Hematopoietic multipotent progenitor cell treated with erythropoietin and hydrocortisone succinate and interleukin-3 and kit ligand, for 15 days (in vitro differentiated cells): ENCODE measurements at places on chromosomes 3 and 15.

- no peak for DNase-seq
Observed at GRCh38 chr3:8964436-8965370, 1.4 kb upstream of the RAD18 start.

GRCh38 chr3:183378008-183378407 lies 50.4 kb downstream of the MCF2L2 start:
- no peak for DNase-seq

DNA sequence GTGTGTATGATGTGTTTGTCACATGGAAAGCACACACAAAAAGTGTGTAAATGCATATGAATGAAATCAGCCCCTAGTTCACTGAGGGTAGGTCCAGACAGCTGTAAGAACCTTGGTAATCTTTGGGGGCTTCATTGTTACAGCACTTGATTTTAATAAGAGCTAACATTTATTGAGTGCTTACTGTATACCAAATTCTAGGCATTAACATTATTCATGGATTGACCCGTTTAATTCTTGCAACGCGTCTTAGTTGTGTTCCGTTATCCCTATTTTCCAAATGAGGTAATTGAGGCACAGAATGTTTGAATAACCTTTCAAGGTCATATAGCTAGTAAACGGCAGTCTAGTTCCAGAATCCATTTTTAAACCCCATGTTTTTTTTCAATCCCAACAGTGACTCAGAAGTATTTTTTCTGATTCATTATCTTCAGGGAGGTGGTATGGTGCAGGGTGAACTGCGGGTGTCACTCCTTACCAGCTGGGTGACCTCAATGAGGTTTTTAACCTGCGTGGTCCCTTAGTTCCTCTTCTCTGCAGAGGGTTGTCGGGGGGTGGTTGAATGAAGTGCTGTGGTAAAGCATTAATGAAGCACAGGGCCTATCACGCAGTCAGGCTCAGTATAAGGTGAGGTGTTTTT lies 14.2 kb downstream of the RAB8B start:
- peak; percentile 48 for DNase-seq

- no peak for DNase-seq
Observed at GRCh38 chr3:182469086-182469485, 324.2 kb upstream of the ATP11B start.

GRCh38 chr3:169149349-169149890 lies 514.1 kb downstream of the MECOM start:
- peak; percentile 60 for DNase-seq

- DNase-seq: no peak
Observed at GRCh38 chr3:125350597-125350996, 24.5 kb downstream of the ZNF148 start.

DNA sequence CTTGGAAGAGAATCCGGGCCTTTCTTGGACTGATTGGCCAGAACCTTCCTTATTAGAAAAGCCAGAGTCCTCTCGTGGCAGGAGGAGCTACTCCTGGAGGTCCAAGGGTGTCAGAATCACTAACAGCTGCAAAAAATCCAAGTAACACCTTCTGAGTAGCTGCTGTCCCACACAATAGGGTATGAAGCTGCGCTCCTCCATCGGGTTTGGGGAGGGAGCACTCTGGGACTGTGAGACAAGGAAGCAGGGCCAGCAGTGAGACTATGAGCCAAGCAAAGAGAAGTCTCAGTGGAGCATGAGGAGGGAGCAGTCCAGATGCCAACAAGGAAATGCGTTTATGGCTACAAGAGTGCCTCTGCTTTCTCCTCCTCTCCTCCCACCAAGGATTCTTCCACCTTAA lies 21.7 kb downstream of the SEMA3G start:
- no peak for DNase-seq

GRCh38 chr3:195929452-195929851 lies 21.1 kb upstream of the TNK2 start:
- no peak for DNase-seq

DNA sequence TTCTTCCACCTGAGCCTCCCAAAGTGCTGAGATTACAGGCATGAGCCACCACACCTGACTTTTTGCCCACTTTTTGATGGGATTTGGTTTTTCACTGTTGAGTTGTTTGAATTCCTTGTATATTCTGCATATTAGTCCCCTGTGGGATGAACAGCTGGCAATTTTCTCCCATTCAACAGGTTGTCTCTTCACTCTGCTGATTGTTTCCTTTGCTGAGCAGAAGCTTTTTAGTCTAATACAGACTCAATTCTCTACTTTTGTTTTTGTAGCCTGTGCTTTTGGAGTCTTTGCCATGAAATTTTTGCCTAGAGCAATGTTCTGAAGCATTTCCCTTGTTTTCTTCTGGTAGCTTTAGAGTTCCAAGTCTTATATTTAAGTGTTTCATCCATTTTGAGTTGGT lies 62.7 kb upstream of the MFGE8 start:
- DNase-seq: no peak

DNA sequence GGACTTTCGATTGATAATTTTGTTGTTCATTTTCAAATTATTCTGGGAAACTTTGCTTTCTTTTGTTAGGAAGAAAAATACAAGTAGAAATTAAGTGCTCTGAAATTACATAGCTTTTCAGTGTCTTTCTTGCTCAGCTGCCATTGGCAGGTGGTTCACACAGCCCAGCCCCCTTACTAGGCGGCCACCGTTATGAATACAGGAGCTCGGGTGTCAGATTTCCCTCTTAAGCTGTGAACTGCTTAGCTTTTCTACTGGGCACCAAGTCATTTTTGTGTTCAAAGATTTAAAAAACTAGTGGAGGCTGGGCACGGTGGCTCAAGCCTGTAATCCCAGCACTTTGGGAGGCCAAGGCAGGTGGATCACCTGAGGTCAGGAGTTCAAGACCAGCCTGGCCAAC lies 55.2 kb downstream of the HMG20A start:
- no peak for DNase-seq

DNA sequence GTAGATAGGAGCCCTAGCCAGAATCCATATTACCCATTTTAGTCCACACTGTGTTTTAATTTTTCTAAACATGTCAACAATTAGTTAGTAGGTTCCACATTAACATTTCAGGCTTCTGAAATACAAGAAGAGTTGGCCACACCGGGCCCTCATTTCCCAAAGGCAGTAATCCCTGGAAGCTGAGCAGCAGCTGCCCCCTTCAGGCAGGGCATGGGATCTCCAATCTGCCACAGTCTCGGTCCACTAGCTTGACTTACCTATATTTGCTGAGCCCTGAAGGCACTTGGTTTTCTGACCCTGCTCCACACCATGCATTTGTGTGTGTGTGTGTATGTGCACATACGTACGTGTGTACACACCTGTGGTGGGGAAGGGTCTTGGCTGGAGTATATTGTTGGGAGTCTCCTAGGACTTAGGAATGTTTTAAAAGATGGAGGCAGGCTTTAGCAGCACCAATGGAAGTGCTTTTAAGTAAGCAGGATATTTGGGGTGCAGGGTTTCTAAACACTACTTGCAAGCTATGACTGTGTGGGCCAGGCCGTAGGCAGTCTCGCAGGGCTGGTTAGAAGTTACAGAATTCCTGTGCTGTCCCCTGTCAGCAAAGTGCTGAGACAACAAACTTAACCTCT lies 71.2 kb upstream of the SOX14 start:
- no peak for DNase-seq

DNA sequence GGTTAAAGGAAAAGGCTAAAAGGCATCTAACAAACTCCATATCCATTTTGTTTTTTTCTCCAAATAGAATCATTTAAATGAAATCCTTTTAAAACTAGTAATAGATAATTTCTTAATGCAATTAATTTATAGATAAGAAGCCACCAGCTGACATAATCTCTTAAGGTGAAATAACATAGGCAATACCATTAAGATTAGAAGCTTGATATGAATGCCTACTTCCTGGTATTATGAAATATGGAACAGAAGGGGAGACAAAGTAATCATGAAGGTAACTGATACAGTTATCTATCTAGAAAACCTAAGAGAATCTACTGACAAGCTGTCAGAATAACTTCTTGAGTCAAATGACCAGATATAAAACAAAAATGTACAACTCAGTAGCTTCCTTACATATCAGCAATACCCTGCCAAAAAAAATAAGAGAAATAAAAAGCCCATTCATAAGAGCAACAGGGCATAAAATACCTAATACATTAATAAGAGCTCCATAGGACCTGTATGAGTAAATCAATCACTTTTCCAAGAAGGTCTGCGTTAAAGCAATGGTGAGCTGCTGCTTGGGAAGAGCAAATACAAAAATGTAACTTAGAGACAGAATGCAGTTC lies 10.7 kb downstream of the EHD4 start:
- DNase-seq: no peak

DNA sequence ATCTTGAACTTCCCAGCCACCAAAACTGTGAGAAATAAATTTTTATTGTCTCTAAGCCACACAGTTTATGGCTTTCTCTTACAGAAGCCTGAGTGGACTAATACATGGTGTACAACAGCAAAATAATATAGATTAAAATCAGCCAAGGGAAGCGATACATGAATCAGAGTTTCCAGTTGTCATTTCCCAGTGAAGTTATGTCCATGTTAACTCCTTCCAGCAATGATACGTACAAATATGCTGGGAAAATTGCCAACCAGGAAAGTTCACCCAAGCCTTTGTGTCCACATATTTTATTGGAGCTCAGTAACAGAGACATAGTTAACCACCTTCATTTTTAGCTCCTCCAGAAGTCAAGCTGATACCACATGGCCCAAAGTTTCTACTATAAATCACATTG lies 280.9 kb upstream of the KCNMB2 start:
- no peak for DNase-seq

DNA sequence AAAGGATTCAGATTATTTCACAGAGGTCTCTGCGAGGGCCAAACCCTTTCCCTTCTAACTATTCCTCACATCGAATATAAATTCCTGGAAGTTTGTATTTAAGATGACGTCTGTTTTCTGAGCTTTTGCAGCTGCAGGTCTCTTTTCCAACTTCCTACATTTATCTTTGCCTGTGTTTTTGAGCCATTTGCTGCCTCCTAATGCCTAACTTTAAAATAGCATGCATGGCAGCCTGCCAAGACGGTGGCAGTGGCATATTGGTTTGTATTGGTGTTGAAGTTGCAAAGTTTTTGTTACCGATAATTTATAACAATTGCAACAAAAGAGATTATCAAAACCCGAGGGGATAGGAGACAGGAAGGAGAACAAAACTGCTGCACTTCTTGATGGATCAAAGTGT lies 187.1 kb upstream of the DNAJC19 start:
- DNase-seq: peak; percentile 36

DNA sequence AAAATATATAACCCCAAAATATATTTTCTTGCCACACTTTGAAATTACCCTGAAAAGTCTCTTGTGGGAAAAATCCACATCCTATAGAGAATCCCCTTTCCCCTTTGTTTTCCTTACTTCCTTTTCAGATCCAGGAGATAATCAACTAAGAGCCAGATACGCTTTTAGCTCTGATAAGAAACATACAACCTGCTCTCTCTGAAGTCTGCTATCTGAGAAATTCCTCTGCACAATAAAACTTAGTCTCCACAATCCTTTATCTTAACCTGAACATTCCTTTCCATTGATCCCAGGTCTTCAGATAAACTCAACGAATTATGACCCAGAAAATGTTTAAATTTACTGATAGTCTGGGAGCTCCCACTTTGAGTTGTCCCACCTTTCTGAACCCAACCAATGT lies 233.4 kb upstream of the SETMAR start:
- DNase-seq: no peak

DNA sequence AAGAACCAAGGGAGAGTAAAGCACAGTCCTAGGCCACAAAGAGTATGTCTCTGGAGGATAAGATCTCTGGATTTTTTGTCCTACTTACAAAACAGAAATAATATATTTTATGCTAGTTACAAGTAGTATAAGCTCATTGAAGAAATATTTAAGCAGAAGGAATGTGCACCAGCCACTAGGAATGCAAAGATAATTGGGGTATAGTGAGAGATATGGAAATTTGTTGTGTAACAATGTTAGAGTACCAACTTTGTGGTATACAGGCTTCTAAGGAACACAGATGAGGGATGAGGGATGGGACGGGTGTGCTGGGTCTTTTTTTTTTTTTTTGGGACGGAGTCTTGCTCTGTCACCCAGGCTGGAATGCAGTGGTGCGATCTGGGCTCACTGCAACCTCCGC lies 26.5 kb downstream of the AKAP13 start:
- DNase-seq: no peak

- DNase-seq: no peak
Observed at GRCh38 chr15:39451121-39451688, 129.7 kb upstream of the THBS1 start.

- no peak for DNase-seq
Observed at GRCh38 chr3:87179642-87180041, 47.5 kb upstream of the CHMP2B start.

DNA sequence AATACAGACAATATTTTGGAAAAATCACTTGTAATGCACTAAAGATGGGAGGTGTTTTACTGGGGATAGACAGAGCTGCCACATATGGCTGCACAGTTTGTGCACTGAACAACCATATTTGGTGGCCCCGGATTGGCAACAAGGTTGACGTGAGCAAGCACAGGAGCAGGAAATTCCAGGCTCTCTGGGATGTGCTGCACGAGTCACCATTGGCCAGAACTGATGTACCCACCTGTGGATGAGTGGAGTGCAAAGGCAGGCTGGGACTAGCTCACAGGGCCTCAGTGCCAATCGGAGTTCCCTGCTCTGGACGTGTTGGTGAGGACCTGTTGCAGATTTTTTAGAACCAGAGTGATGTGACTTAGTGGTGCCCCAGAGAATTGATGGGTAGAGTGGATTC lies 42.0 kb upstream of the SCAANT1 start:
- no peak for DNase-seq

- DNase-seq: no peak
Observed at GRCh38 chr3:127123533-127123932, 69.4 kb upstream of the PRR23E start.

DNA sequence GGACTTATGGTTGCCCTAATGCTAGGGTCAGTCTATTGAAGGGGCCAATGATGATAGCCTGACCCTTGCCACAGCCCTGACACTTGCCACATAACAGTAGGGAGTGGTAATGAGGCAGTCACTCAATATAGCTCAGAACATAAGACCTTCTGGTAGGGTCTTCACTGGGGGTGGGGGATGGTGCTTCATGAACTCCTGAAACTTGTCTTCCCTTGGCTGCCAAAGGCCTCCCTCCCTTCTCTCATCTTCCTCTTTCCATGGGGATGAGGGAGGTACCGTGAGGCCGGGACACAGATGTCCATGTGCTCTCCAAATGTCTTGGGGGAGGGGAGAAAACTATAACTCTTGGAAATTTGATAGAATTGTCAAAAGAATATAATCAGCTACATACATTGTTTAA lies 21.1 kb upstream of the THSD4 start:
- no peak for DNase-seq

GRCh38 chr3:10552631-10552943 lies 47.2 kb upstream of the ATP2B2 start:
- DNase-seq: no peak

GRCh38 chr3:84547971-84548970 lies 410.5 kb upstream of the CADM2 start:
- no peak for DNase-seq

GRCh38 chr3:195044411-195044810 lies 226.5 kb downstream of the XXYLT1 start:
- no peak for DNase-seq

DNA sequence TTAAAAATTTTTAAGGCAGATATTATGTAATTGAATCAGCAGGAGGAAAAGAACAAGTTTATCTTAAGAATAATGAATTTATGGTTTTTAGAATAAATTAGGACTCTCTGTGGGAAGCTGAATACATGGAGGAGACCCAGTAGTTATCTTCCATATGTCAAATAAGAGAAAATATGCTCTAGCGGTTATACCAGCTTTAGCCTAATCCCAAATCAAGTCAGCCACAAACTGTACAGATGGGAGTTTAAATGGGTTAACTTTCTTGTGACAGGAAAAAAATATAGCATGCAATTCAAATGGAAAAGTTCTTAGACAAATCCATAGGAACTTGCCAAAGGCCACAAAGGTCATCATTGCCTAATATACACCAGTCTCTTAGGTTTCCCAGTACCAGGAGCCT lies 84.3 kb downstream of the TTBK2 start:
- no peak for DNase-seq
